Fibroblast of skin of abdomen (primary cell): ENCODE measurements at places on chromosomes 2 and 18.

GRCh38 chr2:122083256-122084048 lies 328.0 kb downstream of the TSN start:
- no peak for DNase-seq

- DNase-seq = no peak
Measured at GRCh38 chr2:73913414-73914054, 13.1 kb upstream of the DGUOK start.

- no peak for DNase-seq
Measured at GRCh38 chr2:64865831-64866345, 123.3 kb upstream of the SLC1A4 start.

GRCh38 chr2:96320326-96320725 lies 4.8 kb upstream of the ITPRIPL1 start:
- DNase-seq = no peak

DNA sequence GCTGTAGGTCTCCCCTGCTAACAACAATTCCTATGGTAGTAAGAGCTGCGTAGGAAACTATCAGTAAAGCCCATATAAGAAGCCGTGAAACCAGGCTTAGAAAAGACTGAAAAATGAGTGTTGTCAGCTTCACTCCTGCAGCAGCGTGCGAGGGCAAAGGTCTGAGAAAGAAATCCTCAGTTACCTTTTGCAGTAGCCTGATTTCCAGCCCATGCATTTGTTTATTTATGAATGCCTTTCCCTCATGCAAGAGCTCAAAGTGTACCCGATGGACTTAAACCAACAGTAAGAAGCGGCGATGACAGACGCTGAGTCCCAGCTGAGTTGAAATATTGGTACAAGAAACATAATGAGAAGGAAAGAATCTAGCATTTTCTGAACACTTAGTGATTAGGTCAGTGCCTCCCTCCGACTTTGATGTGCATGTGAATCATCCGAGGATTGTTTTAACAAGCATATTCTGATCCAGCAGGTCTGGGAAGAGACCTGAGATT lies 15.0 kb upstream of the POLI start:
- DNase-seq = peak; percentile 22

GRCh38 chr2:169397697-169398096 lies 35.4 kb upstream of the LRP2 start:
- no peak for DNase-seq

DNA sequence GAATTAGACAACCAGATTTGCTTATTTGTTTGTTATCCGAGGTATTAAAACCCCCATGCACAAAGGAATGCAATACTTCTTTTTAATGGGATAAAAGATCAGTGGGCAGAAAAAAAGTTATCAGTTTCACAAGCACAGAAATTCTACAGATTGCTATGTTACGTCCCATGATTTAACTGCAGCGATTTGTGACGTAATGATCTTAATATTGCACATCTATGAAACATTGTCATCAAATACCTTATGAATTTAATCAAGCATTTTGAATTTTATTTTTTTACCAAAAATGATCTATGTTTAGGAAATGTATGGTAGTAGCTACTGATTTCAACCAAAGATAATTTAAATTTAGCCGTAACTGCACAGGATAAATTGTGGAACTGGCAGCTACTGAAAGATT lies 138.9 kb downstream of the FHOD3 start:
- DNase-seq = no peak

DNA sequence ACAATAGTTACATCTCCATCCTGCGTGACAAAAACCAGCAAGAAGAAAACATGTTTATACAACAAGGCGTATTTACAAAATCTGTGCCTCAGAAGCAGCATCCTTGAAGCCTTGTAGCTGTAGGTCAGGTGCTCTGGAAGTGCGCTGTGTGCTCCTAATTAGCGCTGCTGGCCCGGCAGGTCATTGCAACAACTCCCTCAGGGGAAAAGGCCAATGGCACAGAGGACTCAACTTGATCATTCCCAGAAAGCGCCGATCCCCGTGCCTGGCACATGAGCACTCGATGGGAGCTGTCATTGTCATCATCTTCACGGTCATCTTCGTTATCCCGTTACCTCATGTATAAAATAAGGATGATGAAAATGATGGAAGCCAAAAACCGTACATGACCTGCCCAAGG lies 58.5 kb downstream of the EIPR1 start:
- DNase-seq = no peak

DNA sequence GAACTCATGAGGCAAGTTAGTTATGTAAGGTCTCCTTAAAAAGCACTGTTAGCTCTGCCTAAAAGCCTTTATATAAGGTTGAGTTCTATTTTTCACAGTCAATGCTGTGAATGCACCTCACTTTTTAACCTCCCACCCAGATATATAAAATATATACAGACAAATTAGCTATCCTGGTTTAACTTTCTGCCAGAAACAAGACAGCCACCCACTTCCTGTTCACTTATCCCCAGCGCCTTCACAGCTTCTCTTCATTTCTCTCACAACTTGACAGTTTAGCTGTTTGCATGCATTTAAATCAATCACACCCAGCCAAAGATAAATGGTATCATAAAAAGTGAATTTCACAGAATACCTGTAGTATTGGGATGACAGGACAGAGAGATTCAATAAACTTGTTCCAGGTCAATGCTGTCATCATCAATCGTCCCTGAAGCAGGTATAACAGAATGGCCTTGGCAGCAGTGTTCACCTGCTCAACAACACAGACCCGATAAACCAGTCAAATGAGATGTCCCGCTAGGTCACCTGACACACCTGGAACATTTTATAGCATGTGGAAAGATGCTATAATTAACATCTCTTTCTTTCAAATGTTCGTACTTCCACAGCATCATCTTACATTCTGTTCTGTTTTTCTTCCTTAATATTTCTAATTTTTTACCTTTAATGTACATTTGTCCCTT lies 55.7 kb downstream of the RTTN start:
- DNase-seq = no peak

- DNase-seq = no peak
Measured at GRCh38 chr2:220371211-220371610, 743.8 kb downstream of the SLC4A3 start.

GRCh38 chr18:76771192-76771799 lies 51.1 kb upstream of the ZNF236 start:
- no peak for DNase-seq

DNA sequence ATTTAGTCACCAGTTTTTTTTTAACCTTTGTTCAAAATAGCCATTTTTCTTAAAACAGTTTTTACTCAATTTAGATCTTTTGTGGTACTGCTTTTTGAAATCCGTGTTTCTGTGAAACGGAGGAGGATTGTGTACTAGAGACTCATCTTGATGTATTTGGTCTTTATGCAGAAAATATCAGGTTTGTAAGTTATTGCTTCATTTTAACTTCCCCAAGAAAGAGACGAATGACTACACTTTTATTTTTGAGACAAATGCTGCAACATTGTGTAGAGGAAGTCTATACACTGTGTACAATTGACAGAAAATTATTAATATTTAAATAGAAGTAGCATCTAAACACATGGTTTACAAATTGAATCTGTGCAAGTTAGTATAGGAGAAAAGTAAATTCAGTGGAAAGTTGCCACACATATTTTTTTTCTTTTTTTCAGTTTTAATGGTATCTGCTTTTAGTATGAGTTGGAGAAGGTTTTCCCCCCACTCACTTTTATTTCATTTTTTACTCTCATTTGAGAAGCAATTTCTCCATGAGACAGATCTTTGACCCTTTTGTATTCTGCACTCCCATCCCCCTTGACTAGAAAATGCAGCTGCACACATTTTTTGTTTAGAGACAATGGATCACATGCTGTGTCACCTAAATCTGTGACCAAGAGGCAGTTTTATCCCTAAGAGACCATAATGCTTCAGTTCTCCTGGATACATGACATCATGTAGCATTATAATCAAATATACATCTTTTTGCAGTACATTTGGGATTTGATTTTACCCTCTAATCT lies 200.8 kb upstream of the STON1 start:
- no peak for DNase-seq

DNA sequence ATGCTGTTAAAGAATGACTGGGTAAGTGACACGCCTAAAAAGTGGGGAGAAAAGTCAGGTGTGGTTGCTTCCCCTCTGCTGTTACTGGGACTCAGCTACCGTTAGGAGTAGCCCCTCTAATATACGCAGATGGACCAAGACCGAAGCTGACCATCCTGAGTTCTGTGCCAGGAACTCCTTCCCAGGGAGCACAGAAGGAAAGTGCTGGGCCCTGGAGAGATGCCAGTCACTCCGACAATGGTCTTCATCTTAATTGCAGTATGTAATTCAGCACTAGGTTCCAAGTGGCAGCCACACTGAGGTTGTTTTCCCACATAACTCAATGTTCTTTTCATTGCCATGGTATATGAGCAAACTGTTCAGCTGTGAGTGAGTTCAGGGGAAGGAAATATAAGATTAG lies 19.6 kb upstream of the TMEM200C start:
- DNase-seq = no peak

DNA sequence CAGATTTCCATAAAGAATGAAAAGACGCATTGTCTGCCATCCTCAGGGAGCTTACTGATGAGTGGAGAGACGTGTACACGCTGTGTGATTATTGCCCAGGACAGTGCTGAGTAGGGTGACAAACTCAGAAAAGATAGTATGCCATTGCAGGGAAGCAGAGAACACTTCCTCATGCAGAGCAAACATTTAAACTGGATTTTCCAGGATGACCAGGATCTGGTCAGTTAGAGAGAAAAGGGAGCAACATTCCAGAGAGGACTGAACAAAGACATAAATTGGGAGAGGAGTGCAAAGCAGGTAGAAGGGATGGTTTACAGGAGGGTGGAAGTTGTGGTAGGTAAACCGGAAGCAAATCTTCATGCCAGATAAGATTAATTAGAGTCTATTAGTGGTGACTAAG lies 2.3 kb downstream of the SLC9A2 start:
- no peak for DNase-seq

GRCh38 chr2:7952046-7952745 lies 729.7 kb upstream of the ID2 start:
- no peak for DNase-seq

DNA sequence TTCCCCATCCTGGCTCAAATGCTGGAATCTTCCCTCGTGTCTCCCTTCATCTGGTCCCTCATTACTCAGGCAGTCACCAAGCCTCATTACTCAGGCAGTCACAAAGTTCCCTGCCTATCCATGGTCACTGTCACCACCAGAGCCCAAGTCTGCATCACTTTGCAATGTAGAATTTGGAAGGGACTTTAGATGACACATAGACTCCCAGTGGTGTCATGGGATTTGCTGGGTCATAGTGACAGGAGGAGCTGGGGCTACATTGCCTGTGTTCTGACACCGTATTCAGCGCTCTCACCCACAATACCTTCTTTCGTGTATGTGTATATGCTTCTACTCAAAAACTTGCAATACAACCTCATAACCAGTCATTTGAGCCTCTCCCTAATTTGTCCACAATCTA lies 2.1 kb upstream of the EMILIN1 start:
- no peak for DNase-seq

GRCh38 chr2:238644095-238645081 lies 203.5 kb upstream of the TWIST2 start:
- peak; percentile 82 for DNase-seq

GRCh38 chr2:199484927-199485326 lies 27.2 kb upstream of the SATB2 start:
- DNase-seq = peak; percentile 20

- DNase-seq = no peak
Measured at GRCh38 chr18:48049757-48050156, 119.3 kb upstream of the SMAD2 start.

GRCh38 chr2:193749485-193749884 lies 1554.8 kb upstream of the TMEFF2 start:
- DNase-seq = no peak
